ENCODE measurements at places on chromosomes 4 and X.

- no peak for DNase-seq
Measured at GRCh38 chr4:102723511-102723910, 37.3 kb downstream of the MANBA start.

- no peak for DNase-seq
Measured at GRCh38 chrX:49003696-49004095, 1.6 kb upstream of the GRIPAP1 start.

- no peak for DNase-seq
Measured at GRCh38 chr4:150588316-150588715, 6.4 kb downstream of the MAB21L2 start.

DNA sequence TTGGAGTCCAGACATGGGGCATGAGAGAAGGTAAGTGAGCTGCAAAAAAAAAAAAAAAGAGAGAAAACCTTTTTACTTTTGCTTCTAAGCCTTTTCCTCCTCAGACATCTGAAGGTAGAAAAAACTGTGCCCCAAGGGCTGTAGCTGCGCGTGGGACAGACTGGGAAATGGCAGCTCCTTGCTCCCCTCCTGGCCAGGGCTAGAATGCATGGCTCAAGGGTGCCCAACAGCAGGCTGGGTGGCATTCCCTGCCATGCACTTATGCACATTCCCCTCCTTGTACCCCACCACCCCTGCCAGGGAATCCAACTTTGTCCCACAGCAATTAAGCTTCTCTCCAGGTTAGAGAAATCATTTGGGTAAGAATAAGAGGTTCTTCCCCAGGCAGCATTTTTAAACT is 421.2 kb downstream of the TRAM1L1 start:
- no peak for DNase-seq

- no peak for DNase-seq
Measured at GRCh38 chr4:23728971-23729370, 160.9 kb downstream of the PPARGC1A start.

DNA sequence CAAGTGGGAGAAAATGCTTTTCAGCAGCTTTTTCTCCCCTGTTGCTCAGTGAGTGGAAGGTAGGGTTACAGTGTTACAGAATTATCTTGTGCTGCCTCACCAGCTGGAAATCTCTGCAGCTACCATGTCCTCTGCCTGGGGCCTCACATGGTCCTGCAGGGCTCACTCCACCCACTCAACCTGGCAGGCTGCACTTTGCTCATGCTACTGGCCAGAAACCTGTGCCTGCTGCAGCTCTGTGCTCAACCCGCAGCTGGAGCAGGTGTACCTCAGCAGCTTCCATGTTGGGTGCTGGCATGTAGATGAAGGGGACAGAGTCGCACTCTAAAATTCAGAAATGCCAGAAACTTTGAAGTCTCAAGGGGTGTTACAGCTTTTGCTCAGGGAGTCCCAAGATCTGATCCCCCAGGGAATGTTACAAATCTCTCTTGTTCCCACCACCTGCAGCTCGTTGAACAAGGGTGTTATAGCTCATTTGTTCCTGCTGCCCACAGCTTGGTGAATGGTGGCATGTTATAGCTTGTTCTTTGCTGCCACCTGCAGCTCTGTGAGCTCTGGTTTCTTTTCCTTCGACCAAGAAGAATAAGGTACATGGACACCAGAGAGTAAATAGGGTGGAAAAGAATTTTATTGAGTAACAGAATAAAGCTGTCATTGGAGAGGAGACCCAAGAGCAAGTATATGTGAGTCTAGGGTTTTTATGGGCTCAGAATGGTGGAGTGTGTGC is 845.8 kb downstream of the TECRL start:
- DNase-seq, result no peak

DNA sequence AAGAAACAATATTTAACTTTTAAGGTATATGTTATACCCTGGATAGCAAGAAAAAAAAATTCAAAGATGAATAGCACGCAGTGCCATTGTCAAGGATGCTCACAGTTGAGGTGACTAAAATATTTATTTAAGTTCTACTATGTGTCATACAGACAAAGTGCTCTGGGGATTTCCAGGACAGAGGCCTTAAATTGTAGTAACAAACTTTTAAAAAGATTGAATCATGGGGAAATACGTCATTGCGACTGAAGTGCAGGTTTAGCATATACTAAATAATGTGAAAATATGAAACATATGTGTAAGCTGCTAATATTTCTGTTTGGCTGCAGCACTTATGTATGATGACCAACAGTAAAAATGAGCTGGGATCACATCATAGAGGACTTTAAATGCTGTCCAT is 748.0 kb upstream of the PCDH7 start:
- no peak for DNase-seq

- DNase-seq, result no peak
Measured at GRCh38 chr4:108959491-108959890, 196.6 kb upstream of the ETNPPL start.

DNA sequence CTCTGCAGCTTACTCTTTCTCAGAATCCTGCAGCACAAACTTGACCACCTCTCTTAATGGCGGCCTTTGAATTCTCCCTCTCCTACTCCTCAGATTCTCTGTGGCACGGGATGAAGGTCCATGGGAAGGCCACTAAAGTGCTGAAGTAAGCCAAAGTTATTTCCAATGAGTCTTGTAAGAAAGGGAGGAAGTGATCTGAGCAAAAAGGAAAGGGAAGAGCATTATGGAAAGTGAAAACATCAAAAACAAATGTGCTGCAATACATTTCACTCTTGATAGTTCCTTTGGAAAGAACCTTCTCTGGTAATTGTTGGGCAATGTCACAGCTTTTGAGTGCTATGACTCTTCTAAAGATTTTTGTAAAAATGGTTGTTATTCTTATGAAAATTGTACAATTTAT is 54.3 kb upstream of the CAMK2D start:
- DNase-seq, result no peak

DNA sequence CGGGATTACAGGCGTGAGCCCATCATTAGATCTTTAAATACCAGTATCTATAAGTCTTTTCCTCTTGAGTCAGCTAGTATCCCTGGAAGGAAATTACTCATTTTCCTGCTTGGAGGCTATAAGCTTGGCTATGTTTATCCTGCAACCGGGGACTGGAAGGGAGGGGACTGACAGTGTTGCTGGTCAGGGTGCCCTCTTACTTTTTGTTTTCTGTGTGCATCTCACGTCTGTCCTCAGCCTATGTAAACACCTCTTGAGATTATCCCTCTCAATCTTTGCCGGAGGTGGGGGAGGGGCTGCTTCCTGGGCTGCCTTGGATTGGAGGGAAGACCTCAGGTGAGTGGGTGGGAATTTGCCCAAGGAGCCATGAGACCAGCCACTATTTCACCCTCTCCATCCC is 37.0 kb downstream of the HTT start:
- DNase-seq, result no peak

- no peak for DNase-seq
Measured at GRCh38 chr4:55670695-55671094, 34.6 kb upstream of the NMU start.

DNA sequence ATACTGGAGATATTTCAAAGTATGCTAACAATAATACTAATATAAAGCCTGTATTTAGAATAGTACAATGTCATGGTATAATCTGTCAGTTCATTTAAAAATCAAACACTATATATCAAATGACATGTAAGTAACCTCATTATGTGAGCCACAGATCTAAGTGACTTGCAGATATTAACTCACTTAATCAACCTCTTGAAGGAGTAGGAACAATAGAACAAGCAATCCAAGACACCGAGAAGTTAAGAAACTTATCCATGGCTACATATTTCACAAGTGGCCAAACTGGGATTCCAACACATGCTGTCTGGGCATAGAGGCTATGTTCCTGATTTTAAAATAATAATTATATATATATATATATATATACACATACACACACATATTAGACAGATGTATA is 554.0 kb downstream of the ARAP2 start:
- DNase-seq, result no peak

- no peak for DNase-seq
Measured at GRCh38 chr4:102037566-102037965, 247.0 kb downstream of the BANK1 start.

DNA sequence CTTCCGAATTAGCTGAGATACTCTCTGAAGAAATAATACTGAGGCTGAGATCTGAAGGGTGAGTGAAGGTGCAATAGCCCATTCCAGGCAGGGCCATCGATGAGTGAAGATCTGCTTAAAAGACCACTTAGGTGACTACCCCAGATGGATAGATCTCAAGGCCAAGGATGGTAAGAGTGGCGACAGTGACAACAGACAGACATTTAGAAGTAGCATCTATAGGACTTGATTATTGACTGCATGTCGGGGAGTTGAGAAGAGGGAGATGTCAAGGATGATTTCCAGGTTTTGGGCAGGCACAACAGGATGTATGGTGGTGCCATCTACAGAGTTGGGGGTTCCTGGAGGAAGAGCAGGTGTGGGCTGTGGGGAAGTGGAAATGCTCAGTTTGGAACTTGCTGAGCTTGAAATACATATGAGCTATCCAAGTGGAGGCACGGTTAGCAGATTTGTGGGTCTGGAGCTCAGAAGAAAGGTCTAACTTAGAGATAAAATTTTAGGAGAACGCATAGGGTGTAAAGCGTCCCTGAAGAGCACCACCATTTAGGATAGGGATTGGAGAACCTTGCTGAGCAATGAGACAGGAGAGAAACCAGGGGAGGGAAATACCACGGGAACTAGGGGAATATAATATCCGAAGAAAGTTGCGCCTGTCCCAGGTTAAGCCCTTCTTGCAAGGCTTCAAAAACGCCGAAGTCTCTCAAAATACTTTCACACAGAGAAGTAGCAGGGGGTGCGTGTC is 688 bp downstream of the UFSP2 start:
- peak; percentile 58 for DNase-seq

- DNase-seq, result no peak
Measured at GRCh38 chrX:13764281-13764680, 29.7 kb downstream of the OFD1 start.

DNA sequence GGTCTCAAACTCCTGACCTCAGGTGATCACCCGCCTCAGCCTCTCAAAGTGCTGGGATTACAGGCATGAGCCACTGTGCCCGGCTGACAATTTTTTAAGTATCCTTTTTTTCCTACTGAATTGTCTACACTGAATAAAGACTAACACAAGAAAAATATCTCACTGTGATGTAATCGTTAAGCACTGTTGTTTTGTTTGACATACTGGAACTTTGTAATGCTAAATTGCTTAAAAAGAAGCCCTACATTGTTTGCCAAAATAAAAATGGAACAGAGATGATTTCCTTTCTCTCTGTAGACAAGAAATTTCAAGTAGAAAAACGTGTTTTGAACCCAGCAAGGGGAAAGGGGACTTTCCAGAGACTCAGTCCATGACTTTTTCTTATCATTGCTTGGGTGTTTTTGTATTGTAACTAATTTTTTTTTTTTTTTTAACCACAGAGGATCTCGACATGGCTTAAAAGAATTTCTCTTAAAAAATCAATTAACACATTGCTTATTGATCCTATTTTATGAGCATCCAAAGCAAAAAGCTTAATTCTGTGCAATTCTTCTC is 74.9 kb downstream of the TMEM156 start:
- DNase-seq, result no peak

- DNase-seq, result no peak
Measured at GRCh38 chrX:129318375-129318774, 204.9 kb downstream of the SMARCA1 start.

- no peak for DNase-seq
Measured at GRCh38 chr4:76156635-76157034, 8.4 kb upstream of the NUP54 start.

DNA sequence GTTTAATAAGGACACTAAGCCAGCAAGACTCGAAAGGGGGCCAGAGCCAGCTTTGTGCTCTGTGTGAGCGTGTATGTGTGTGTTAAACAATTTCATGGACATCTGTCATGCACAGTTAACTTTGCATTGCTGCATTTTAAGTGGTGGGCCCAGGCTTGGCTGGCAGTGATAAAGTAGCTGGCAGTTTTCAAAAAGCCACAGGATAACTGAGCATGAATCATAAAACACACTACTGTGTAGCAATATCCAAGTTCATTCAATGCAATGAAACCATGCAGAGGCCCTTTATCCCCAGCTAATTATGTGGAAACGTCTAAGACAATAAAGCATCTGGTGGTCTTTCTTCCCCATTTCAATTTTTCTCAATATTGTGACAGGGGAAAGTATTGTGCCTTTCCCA is 132.9 kb downstream of the NKX6-1 start:
- no peak for DNase-seq

DNA sequence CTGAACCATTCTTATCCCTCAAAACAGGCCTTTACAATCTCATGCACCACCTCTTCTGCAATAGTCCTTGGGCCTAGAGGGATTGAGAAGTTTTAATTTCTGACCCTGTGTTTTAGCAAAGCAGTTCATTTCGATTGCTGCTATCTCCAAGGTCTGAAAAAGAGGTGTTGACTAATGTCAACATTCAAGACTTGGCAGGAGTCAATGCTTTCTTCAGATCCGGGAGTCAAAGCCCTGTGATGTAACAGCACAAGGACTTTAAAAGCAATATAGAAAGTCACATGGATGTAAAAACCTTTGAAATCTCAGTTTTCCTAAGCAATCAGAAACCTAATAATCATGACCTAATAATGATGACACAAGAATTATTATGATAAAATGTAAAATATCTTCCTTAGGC is 133.8 kb downstream of the ADAM29 start:
- DNase-seq, result no peak

- DNase-seq, result no peak
Measured at GRCh38 chr4:158176108-158176507, 3.3 kb upstream of the GASK1B start.

- no peak for DNase-seq
Measured at GRCh38 chr4:83552924-83553323, 17.0 kb downstream of the GPAT3 start.

DNA sequence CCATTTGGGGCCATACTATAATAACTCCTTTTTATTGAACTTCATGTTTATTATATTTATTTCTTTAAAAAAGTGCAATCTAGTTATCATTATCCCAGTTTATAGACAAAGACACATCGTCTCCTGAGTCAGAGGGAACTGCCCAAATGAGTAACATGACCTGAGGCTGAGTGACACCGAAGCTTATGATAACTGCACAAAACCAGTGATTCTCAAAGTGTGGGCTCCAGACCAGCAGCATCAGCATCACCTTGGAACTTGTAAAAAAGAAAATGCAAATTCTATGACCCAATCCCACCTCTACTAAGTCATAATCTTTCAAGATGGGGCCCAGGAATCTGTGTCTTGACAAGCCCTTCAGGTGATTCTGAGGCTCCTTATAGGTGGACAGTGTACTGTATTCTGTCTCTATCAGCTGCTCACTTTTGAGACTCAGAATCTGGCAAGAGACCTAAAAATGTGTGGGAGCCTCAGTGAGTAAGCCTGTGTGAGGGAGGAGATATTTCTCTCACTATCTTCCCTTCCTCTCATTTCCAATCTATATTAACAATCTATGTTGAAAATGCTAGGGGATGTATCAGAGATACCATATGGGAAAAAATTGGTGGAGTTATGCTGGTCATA is 147.0 kb downstream of the PACRGL start:
- no peak for DNase-seq

- no peak for DNase-seq
Measured at GRCh38 chrX:40998123-40998522, 87.1 kb upstream of the USP9X start.

- DNase-seq, result no peak
Measured at GRCh38 chrX:130100180-130100579, 10.1 kb downstream of the ELF4 start.

- DNase-seq, result peak; percentile 28
Measured at GRCh38 chrX:52933976-52934703, 24.2 kb downstream of the FAM156A start.

Data from activated CD8-positive, alpha-beta memory T cell treated with anti-CD3 and anti-CD28 coated beads for 24 hours (primary cell).